ENCODE measurements at places on chromosomes 2 and 18.
A peak's percentile ranks its signal among the peaks of the same experiment; 100 is the strongest.

GRCh38 chr2:14232217-14232616 is 400.3 kb upstream of the LRATD1 start:
- DNase-seq, result no peak

DNA sequence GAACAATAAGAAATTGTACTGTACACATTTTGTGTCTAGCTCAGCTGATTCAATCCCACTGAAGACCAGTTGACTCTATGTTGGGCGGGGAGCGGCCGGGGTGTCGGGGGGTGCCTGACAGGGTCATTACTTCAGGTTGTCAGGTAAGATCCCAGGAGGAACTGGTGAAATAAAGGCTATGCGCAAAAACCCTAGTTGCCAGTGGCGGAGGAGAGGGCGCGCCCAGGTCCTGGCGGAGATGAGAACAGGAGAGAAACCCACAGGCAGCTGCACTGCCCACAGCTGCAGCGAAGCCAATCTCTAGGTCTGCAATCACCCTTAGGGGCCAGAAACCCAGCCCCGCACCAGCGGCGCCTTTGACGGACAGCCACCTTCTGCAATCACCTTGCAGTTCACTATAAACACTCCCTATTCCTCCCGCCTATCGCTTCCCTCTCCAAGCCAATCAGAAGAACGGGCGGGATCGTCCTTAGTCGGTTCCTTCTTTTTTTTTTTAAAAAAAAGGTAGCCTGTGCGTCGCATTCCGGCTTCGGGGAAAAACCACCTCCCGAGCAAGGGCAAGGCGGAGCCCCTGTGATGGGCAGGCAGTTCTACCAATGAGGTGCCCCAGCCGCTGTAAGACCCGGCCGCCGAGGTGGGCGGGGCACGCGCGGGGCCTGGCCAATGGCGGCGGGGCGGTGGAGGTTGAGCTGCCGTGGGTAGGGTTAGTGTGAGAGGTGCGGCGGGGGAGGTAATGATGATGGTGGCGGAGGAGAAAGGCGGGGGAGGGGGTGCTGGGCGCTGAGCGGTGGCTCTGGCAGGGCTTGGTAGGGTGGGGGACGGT is at the start of gene EHBP1:
EHBP1 (plus strand) TSS at position 707 of the 823 bp plus-strand sequence. CDS start 1,479 bp downstream, outside the sequence.
- peak; percentile 100 for DNase-seq

DNA sequence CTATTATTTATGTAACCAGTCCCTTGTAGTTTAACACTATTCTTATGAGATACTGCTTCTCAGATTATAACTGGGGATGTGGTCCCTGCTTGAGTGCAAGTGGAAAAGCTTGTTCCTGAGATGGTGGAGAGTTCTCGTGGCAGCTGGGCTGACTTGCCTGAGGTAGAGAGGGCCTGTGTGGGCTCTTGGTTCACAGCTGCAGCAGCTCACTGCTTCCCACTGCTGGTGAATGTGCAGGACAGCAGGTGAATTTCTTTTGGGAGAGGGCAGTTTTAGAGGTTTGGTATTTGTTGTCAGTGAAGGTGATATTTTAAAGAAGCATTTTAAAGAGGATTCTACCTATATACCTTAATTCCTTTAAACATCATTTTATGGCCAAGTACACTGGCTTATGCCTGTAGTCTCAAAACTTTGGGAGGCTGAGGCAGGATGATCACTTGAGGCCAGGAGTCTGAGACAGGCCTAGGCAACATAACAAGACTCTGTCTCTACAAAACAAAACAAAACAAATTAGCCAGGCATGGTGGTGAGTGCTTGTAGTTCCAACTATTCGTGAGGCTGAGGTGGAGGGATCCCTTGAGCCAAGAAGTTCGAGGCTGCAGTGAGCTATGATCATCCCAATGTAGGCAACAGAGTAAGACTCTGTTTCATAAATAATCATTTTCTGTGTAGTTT is 94.8 kb downstream of the MTA3 start:
- DNase-seq, result peak; percentile 14

DNA sequence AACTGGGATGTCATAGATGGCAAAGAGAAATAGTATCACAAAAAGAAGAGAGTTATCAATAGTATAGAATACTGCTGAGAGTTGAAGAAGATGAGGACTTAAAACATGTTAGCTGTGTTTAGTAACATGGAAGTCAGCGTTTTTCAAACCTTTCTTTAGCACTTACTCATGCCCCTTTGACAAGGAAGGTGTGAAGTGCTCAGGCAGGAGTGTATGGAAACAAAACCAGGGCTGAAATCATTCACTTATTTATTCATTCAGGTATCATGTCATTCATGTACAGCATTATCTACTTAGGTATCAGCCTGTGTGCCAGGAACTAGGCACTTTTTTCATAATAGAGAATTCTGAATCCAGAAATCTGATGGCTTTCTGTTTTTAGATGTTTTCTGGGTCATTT is 27.2 kb downstream of the CD28 start:
- DNase-seq, result no peak

DNA sequence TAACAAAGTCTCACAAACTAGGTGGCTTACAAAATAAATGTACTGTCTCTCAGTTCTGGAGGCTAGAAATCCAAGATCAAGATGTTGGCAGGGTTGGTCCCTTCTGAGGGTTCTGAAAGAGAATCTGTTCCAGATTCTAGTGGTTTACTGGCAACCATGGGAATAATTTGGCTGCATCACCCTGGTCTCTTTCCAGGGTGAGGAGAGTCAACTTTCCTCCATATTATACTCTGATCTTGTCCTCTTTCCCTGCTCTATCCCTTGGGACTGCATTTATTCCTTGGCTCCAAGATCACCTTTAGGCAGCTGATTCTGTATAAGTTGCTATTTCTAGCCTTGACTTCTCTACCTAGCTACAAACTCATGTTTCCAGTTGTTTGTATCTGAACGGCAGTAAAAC is 35.2 kb downstream of the SLC40A1 start:
- no peak for DNase-seq

GRCh38 chr2:217864963-217865772 is 137.6 kb downstream of the TNS1 start:
- no peak for DNase-seq

DNA sequence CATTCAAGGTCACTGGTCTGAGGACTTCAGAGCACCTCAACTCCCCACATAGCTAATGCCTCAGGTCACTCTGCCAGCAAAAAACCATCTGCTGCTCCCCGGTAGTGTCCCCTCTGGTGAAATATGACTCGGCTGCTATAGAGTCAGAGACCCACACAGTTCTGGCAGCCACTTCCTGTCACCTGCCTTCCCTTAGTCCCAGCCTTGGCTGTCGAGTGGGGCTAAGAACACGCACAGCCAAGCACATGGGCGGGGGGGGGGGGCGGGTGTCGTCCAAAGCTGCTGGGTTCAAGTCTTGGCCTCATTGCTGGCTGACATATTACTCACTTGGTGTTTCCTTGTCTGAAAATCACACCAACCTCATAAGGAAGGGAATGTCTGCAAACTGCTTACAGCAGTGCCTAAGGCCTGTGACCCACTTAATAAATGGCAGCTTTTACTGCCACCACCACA is 37.5 kb downstream of the POLR1A start:
- DNase-seq, result no peak

GRCh38 chr18:23127090-23127489 is 8.2 kb upstream of the CABLES1 start:
- no peak for DNase-seq

DNA sequence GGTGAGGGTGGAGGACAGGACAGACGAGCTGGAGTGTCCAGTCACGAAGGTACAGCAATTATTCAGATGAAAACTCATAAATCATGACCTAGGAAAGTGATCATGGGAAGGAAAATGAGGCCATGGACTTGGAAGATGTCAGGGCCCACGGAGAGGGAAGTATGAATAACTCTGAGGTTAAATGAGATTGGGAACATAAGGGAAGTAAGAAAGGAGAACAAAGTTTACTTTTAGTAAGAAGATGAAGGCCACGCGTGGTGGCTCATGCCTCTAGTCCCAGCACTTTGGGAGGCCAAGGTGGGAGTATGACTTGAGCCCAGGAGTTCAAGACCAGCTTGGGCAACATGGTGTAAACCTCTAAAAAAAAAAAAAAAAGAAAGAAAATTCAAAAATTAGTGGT is 56.2 kb downstream of the AQP4 start:
- no peak for DNase-seq

GRCh38 chr2:46518861-46519260 is 39.5 kb downstream of the TMEM247 start:
- DNase-seq, result no peak

- no peak for DNase-seq
These were observed 34.7 kb downstream of the SFXN5 start for GRCh38 chr2:73036766-73037165.

DNA sequence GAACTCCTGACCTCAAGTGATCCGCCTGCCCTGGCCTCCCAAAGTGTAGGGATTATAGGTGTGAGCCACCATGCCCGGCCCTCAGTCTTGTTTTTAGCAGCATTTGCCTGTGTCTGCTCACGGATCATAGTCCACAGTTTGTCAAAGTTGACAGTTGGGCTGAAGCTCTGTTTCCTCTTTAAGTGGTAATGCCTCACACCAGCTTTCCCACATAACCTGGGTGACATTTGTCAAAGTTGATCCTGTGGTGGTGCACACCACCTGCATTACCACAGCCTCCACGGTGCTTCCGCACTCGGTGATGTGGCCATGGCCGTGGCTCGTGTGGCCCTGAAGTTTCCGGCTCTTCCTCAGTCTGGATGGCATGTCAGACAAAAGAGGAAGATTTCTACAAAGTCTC is 27.1 kb downstream of the RAB31 start:
- DNase-seq, result no peak

- no peak for DNase-seq
These were observed 118.6 kb upstream of the SKOR2 start for GRCh38 chr18:47370052-47370451.

GRCh38 chr2:69815717-69816116 is 13.7 kb upstream of the GMCL1 start:
- DNase-seq, result no peak

GRCh38 chr18:11391661-11392060 is 217.7 kb upstream of the SLC35G4 start:
- no peak for DNase-seq

GRCh38 chr2:31234683-31235503 is 941 bp downstream of the EHD3 start:
- no peak for DNase-seq

- DNase-seq, result peak; percentile 13
These were observed 741.4 kb upstream of the LRRTM4 start for GRCh38 chr2:78263571-78263970.

DNA sequence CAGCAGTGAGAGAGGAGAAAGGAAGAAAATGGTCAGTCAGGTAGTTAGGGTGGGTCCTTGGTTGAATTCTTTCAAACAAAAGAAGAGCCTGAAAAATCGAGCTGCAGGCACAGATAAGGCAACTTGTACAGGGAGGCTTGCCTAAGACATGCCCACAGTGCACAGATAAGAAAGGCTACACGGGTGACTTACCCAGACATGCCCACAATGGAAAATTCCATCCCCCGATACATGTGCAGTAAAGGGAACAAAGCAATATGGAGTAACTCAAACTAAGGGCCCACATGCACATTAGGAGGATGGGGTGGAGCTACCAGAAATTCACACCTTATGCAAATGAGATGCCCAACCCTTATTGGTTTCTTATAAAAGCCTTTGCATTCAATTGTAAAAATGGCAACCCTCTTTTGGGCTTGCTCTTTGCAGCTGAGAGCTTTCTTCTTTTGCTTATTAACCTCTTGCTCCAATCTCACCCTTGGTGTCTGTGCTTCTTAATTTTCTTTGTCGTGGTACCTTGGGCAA is 110.3 kb upstream of the RMP24 start:
- no peak for DNase-seq

GRCh38 chr18:39305766-39306165 is 1740.2 kb upstream of the CELF4 start:
- DNase-seq, result no peak

GRCh38 chr2:113198790-113199612 is 25.2 kb downstream of the PSD4 start:
- DNase-seq, result peak; percentile 53

DNA sequence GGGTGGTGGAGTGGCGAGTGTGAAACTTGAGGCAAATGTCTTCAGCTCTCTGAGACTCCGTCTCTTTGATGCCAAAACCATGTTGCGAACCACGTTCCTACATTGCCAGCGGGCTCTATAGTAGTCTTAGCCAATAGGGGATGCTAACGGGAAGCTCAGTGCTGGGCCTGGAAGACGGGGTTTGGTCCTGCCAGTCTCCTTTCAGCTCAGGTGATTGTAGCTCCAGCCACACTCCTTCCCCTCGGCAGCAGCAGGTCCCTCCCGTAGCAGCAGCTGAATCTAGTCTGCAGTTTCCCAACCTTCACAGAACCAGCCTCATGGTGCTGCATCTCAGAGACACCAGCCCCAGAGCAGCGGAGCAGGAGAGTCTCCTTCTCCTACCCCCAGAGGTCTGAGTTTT is 109.7 kb downstream of the TFCP2L1 start:
- no peak for DNase-seq

DNA sequence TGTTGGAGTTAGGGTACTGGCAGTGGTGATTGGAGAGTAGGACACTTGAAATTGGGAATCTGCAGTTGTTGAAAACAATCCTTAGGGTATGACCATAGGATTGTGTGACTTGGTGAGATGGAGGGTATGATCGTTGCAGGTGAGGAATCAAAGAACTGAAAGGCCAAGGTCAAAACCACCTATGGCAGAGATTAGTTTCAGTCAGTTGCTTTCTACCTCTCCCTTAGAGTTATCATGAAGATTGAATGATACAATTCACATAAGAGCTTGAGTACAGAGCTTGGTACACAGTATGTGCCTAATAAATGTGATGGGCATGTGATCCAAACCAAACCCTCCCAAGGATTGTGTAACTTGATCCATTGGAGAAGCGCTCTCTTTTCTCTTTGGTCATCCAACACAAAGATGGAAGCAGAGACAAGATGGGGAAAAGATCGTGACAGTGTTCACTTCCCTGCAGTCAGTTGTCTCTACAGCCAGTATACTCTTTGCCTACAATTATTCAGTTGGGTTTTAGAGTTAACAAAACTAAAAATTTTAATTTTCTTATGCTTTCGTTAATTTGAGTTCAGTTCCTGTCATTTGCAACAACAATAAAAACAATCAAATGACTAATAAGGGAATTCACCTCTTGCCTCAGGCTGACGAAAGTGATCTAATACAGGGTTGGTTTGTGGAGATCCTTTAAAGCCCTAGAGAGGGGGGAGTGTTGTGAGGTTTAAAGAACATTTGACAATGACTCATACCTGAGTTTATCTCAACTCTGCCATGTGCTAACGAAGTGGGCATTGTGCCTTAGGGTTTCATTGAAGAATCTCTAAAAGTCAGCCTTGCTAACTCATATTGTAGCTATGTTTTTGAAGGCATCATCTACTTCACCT is 14.8 kb upstream of the SMAD2 start:
- DNase-seq, result no peak

GRCh38 chr18:848062-848861 is 36.2 kb upstream of the YES1 start:
- no peak for DNase-seq

DNA sequence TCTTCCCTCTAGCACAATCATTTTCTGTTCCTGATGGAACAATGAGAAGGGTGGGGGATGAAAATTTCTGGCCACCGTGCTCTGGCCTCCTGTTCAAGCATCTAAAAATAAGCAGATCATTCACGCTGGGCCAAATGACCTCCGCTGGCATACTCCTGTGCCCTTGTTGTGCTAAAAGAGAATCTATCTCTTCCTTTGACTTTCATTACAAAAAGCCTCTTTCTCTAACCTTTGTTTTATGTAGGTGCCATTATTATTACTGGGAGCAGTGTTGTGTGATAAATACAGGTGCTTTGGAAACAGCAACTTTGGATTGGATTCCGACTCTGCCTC is 44.6 kb upstream of the B3GNT2 start:
- DNase-seq, result no peak

All from amygdala (tissue), 56 donors.